Heart left ventricle (tissue), 16 donors: ENCODE measurements at places on chromosomes 3 and 15. TPM values are rescaled to one million over a fixed set of nuclear protein-coding genes. Genes with fewer than 3 reads are reported as not detected.

The FMN1 gene
- total RNA-seq: 2.2 TPM

The STAG1 gene
- total RNA-seq: 15.4 TPM

The CALML4 gene
- 6.6 TPM for total RNA-seq

GRCh38 chr15:27361438-27361837, 390.5 kb downstream of the GABRG3 start:
- no peak for DNase-seq

The KLHL40 gene
- total RNA-seq: not detected

The ACOX2 gene
- 29.4 TPM for total RNA-seq

The SELENOT gene
- 79.3 TPM for total RNA-seq

GRCh38 chr3:88031642-88032077, 27.1 kb downstream of the CGGBP1 start:
- DNase-seq: no peak

DNA sequence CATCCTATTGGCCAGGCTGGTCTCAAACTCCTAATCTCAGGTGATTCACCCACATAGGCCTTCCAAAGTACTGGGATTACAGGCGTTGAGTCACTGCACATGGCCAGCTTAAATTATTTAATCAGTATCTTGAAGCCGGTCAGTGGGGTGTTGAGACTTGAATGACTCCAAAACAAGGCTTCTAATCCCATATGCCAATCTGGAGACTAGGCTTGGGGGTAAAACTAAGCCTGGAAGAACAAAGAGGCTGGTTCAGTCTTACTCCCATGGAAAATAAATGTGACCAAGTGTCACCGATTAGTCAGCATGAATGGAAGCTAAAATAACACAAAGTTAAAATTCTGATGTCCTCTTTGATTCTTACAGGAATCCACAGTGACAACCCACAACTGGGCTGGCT, 509.1 kb downstream of the FOXP1 start:
- DNase-seq: no peak

DNA sequence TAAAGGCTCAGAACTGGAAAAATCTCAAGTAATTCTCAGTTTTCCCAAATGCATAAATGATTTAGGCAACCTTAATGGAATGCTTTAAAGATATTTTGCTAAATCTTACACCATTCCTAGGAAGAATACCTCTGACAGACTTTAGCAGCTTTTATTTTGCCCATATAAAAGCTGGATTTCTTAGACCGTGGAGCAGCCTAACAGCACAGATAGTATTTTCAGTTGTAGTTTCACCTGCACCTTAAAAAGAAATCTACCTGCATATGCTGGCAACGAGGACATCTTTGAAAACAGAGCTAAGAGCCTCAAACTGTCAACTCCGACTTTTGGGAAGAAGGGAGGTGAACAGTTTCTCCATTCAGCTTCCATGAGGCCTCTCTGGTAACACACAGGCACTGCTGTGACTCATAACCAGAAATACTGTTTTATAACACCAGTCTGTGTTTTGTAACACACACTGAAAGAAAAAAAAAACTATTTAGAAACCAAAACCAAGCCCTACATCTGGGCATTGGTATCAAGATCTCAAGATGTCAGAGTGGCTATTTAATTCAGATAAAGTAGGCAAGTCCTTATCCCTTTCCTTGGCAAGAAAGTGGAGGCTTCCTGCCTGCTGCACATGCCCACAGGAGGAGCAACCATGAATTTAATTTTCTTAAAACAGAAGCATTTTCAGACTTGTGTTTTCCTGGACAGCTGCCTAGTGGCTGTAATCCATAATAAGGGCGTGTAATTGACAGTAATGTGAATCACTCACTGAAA, 181.5 kb upstream of the ICE2 start:
- DNase-seq: peak; percentile 41

- DNase-seq: peak; percentile 76
These were observed 93.9 kb downstream of the PCCB start for GRCh38 chr3:136343873-136344555.

- no peak for DNase-seq
These were observed 3.8 kb downstream of the PLCH1 start for GRCh38 chr3:155741101-155741500.

- no peak for DNase-seq
These were observed 47.0 kb downstream of the PSMD6 start for GRCh38 chr3:63976161-63976871.

GRCh38 chr3:8520816-8521403, 19.3 kb downstream of the LMCD1 start:
- DNase-seq: no peak

DNA sequence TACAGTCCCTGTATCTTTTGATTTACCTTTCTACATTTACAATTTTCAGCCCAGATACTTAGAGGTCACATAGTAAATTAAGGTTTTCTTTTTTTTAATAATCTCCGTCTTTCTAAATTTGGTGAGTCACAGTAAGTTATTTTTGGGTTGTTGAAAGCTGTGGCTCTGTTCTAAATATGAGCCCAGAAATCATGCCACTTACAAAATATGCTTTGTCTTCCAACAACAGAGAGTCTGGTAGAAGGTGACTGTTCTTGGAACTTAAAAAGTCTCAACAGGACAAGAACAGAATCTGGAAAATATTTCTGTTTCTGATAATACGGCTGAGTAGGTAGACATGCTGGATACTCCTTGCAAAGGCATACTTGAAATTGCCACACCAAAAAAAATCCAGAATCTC, 16.0 kb downstream of the GOLGA8S start:
- DNase-seq: no peak

DNA sequence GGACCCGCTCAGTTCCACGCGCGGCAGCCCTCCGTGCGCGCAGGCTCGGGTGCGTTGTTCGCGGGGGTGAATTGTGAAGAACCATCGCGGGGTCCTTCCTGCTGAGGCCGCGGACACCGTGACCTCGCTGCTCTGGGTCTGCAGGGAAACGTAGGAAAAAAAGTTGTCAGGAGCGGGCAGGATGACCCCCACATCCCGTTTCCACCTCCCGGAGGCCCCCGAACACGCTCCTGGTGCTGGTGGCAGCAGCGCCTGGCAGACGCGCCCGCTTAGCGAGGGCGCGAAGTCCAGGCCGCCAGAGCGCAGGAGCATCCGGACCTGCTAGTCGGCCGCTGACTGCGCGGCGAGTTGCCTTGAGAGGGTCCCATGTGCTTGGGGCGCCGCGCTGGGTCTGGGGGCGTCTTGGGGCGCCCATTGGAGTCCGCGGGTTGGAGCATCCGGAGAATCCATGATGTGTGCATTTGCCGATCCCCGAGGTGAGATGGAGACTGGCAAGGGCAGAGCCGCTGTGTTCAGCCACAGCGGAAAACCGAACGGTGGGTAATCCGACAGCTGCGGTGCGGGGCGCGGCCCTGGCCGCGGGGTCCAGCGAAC, 520 bp downstream of the GREM1 start:
- DNase-seq: no peak

The SAMMSON gene
- not detected for total RNA-seq
